MCF 10A (cell line): ENCODE measurements at places on chromosomes 11 and 22.

DNA sequence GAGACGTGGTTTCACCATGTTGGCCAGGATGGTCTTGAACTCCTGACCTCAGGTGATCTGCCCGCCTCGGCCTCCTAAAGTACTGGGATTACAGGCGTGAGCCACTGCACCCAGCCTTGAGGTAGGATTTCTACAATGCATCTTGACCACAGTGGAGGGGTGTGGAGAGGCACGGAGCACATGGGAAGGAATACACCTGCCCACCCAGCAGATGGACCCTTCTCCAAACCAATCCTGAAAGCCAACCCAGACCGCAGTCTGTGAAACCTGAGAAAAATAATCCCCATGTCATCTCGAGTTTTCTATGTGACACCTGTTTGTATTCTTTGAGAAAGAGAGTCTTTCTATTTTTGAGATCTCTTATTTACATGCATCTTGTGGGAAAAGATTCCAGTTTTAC lies 32.5 kb downstream of the LGR4 start:
- no peak for DNase-seq

DNA sequence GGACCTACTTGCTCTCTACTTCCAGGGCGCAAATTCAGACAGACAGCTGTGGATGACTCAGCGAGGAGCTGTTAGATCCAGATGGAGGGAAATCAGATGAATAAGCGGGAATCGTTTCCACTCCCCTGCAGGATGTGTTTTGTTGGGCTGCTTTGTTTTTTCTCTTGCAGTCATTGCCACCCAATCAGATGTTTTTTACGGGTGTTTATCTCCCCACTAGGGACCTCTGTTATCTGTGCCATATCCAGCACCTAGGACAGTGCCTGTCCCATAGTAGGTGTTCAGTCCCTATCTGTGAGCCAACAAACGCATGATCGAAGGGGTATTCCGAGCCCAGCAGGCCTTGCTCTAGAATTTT lies 51.1 kb upstream of the PARVG start:
- no peak for DNase-seq

- DNase-seq = no peak
Observed at GRCh38 chr11:44033411-44033850, 14.3 kb upstream of the ACCSL start.

- peak; percentile 94 for DNase-seq
Observed at GRCh38 chr11:70399681-70400112, 1.4 kb downstream of the CTTN start.

DNA sequence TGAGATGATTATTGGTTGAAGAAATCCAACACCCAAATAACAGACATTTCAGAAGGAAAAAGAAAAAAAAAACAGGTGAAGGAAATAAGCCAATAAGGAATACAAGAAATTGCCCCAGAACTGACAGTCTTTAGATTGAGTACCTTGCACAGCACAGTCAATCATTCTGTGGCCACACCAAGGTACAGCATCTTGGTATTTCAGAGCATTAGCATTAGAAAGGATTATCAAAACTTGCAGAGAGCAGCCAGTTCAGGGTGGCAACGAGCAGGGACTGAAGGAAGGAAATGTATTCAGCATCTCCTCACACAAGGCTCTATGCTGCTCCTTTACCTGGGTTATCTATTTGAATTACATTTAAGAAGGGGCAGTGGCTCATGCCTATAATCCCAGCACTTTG lies 2.1 kb downstream of the ADA2 start:
- no peak for DNase-seq

- DNase-seq = no peak
Observed at GRCh38 chr11:114073007-114073827, 13.7 kb downstream of the ZBTB16 start.

DNA sequence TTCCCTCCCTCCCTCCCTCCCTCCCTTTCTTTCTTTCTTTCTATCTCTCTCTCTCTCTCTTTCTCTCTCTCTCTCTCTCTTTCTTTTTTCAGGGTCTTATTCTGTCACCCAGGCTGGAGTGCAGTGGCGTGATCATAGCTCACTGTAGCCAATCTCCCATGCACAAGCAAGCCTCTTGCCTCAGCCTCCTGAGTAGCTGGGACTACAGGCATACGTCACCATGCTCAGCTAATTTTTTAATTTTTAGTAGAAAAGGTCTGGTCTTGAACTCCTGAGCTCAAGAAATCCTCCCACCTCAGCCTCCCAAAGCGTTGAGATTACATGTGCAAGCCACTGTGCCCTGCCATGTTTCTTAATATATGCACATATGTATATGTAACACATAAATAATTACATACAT lies 19.0 kb downstream of the TSKU start:
- no peak for DNase-seq

DNA sequence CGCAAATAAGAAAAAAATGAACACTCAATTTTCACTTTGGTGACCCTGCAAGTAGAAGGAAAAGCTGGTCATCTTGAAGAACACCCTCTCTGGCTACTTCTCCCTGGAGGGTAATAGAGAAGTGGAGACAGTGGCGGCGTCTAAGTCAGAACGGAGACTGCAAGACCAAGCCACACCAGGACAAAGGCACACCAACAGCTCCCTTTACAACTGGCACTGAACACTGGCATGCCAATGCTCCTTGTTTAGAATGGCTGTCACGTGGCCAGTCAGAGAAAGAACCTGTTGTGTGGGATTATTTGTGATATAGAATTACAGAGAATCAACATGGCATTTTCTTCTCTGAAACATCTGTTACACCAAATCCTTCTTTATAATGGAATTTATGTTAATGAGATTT lies 61.3 kb upstream of the YPEL1 start:
- DNase-seq = no peak

DNA sequence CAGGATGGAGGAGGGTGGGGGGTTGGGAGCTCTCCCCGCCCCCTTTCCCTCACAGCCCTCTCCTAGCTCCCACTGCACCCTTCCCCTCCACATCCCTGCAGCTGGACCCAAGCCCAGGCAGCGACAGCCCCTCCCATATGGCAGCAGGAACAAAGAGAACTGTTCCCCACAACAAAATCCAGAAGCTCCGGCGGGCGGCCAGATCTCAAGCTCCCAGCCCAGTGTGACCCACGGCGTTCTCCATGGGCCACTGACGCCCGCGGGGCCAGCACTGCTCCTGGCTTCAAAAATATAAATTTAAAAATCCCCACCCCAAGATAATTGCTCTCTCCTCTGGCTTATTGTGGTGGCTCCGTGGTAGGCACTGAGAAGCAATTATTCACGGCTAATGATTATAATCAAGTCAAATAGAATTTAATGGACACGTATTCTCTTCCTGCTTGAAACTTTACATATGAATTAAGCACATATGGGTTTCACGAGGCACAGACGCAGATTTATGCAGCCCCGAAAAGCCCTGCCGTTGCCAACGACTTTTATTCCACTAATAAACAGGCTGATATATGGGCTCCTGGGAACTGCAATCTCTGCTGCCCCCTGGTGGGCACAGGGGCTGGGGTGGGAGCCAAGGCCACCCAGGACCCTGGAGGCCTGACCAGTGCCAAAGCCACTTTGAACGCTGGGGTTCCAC lies 17.5 kb downstream of the MACROD1 start:
- peak; percentile 68 for DNase-seq

DNA sequence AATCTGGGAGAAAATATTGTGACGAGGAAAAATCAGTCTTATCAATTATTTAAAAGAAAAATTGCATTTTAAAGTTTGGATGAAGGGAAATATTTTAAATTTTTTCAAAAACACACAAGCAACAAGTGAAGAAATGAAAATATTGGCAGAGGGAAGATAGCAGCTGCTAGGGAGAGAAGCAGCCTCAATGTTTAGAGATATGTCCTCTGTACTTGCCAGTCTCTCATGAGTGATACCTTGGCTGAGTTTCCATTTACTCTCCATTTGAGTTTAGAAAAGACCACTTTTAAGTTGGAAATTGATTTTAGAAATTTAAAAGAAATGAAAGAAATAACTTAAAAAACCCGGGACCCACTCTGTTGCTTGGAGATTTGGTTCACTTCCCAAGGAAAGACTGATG lies 88.6 kb upstream of the DBX1 start:
- DNase-seq = no peak

DNA sequence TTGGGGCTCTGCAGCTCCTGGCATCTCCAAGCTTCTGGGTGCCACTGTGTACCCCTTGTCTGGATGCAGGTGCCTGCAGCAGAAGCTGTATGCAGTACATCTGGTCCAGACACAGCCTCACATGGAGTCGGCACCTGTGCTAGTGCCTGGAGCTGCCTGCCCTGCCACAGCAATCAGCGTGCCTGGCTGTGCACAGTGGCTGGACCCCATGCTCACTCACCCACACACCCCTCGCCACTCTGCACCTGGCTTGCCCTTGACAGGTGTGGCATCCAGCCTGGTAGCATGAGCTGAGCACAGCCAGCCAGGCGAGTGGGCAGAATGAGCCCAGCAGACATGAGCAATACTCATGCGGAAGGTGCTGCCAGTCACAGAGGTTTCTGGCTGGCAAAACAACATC lies 19.5 kb upstream of the OR6A2 start:
- no peak for DNase-seq
